ENCODE measurements at places on chromosomes 2 and 18.

GRCh38 chr2:129460299-129461198, 518.9 kb upstream of the RAB6C start:
- DNase-seq = no peak

DNA sequence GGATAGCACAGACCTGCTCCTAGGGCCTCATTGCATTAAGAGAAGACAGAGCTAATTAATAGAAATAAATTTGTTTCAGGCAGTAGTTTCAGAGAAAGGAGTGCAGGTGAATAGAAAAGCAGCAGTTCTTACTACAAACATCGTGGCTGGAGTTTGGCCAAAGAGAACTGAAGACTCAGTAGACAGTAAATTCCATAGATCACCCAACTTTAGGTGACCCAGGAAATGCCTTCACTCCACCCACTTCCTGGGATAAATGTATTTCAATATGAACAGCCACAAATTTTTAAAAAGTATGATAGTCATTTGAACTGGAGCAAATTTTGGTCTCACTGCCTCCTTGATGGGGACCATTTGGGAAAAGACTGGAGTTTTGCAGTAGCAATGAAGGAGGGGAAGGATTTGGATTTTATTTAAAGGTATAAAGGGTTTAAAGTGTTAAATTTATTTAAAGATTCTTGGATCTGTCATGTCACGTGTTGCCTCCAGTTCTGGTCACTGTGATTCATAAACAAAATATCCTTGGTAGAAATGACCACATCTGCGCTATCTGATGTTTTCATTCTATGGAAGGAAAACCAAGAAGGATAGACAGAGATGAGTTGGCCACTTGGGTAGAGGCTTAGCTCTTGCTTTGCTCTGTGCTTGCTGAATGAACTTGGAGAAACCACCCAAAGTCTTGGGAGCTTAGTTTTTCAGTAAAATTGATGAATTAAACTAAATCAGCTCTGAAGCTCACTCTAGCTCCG, 390.2 kb downstream of the THSD7B start:
- no peak for DNase-seq

DNA sequence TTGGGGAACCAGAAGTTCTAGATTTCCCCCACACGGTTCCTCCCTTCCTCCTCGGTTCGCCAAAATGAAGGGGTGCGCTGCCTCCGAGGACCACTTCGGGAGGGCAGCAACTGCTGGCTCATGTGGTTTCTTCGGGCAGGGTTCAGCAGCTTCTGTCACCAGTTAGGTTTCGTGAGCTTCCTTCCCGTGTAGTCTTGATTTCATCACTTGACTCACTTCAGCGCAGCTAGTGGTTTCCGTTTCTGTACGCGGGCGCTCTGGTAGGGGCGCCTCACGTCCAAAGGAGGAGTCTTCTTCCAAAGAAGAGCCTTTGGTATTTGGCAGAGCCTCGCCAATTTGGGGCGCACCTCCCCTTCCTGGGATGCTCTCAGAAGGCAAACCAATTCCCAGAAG, 485 bp upstream of the GALNT3 start:
- no peak for DNase-seq

DNA sequence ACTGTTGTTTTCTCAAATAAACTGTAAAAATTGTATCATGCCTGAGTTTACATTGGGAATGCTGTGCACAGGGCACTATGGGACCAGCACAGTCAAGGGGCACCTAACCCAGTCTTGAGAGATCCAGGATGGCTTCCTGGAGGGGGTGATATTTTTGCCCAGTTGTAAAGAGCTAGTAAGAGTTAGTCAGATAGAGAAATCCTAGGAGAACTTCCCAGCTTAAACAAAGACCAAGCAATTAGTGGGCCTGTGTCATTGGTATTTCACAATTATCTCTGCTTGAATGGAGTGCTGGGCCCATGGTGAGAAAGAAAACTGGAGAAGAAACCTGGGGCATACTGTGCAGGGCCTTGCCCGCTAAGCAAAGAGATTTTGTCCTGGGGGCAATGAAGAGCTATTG, 12.2 kb downstream of the XDH start:
- no peak for DNase-seq

DNA sequence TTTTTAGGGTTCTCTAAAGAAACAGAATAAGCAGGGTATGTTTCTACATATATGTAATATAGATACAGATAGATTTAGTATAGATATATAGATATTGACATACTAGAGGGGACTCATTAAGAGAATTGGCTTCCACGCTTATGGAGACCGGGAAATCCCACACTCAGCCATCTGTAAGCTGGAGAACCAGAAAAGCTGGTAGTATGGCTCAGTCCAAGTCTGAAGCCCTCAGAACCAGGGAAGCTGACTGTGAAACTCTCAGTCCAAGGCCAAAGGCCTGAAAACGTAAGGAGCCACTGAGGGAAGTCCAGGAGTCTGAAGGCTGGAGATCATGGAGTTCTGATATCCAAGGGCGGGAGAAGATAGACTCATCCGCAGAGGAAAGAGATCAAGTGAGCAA, 441.3 kb upstream of the CDH20 start:
- no peak for DNase-seq

DNA sequence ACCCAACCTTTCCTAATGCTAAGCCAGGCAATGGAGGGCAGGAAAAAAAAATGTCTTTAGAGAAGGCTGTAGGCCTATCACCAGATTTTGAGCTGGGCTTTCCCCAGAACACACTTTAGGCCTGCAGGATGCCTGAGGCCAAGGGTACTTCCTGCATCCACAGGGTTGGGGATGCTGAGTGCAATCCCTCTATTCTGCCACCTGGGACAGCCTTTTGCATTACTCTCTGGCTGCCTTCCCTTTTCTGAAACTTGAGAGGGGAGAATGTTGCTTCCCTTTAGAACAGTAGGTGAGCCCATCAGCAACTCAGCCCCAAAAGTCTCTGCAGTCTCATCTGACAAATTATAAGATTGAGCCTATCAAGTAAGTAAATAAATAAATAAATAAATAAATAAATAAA, 195.2 kb downstream of the SLC8A1 start:
- no peak for DNase-seq

DNA sequence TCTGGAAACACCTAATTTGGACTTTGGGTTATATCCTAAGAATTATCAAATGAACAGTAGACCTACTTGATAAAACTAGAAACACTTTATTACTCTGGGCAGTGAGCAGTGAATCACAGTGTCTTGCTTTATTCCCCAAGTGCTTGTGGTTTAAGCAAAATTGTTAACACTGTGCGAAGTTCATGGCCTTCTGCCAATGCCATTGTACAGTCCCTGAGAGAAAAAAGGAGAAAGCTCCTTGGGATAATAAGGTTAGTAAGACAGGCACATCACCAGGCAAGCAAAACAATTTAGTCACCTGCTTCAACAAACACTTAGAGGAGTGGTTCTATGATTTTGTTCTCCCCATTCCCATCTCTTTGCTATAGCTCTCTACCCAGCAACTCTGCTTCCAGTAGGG, 39.8 kb downstream of the ADCYAP1 start:
- no peak for DNase-seq

Measured in gastrocnemius medialis (tissue), 4 donors.